ENCODE measurements at places on chromosomes 4 and X.

DNA sequence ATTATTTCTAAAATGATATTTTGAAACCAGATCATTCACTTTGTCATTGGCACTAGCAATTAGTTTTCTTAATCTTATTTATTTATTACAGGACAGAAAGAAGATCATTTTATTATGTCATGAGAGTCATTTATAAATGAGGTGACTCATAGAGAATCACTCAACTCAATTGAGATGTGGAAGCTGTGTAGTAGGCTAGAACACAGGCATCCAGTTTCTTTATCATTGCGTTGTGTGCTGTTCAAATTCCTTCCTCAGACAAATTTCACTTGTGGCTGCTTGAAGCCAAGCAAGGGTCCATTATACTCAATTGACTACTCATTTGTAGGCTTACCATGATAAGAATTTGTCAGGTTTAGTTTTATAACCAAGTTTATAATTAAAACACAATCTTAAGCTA, 87.6 kb downstream of the MRPL1 start:
- no peak for DNase-seq

GRCh38 chrX:69153060-69153730, 12.1 kb downstream of the PJA1 start:
- DNase-seq: no peak

- peak; percentile 47 for DNase-seq
Measured at GRCh38 chrX:109890910-109891502, 111.9 kb upstream of the TMEM164 start.

DNA sequence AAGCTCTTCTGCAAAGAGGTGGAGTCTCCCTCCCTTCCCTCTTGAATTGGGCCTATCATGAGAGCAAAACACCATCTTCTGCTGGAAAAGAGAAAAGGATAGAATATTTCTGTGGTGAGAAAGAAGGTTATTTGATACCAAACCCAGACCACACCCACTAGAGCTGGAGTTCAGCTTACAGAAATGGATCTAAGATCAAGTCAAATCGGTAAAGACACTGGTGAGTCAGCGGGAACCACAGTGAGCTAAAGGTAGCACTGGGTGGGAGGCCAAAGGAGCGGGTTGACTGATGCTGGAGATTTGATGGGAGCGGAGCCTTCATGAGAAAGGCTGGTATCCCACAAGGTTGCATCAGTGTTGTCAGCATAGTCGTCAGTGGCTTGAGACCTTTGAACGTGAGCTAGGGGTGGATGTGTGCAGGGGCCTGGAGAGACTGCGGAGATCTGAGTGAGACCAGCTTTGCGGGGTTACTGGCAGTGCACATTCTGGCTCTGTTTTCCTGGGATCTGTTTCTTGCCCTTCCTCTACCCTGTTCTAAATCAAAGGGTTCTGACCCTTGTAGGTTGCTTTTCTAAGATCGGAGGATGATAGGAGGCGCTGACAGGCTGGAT, 106.4 kb upstream of the SCOC start:
- no peak for DNase-seq

GRCh38 chrX:42246814-42247213, 323.5 kb upstream of the CASK start:
- no peak for DNase-seq

- no peak for DNase-seq
Measured at GRCh38 chr4:7381221-7381889, 53.4 kb downstream of the PSAPL1 start.

DNA sequence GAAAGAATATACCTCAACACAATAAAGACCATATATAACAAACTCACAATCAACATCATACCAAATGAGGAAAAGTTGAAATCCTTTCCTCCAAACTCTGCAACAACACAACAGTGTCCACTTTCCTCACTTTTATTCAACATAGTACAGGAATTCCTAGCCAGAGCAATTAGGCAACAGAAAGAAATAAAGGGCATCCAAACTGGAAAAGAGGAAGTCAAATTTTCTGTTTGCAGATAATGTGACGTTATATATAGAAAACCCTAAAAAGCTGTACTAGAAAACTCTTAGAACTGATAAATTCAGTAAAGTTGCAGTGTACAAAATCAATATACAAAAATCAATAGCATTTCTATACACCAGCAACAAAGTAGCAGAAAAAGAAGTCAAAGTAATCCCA, 107.6 kb downstream of the SOWAHB start:
- DNase-seq: no peak

DNA sequence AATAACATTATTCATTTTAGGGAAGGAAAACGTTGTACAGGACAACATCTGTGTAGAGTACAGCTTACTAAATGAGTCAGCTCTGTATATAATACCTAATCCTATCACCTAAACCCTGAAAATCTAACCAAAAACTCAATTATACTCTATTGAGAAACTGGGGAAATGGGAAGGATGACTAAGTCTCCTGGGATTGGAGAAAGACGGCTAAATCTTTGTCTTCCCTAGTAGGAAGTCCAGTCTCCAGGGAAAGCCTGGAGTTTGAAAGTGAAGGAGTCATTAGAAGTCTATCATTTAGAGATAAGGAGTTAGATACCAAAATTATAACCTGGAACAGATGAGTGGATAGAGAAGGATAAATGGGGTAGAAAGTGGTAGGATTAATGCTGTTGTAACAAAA, 286.5 kb downstream of the STK32B start:
- no peak for DNase-seq

- DNase-seq: no peak
Measured at GRCh38 chr4:145822181-145822580, 116.4 kb downstream of the ZNF827 start.

- peak; percentile 21 for DNase-seq
Measured at GRCh38 chr4:175947117-175947722, 118.4 kb upstream of the WDR17 start.

DNA sequence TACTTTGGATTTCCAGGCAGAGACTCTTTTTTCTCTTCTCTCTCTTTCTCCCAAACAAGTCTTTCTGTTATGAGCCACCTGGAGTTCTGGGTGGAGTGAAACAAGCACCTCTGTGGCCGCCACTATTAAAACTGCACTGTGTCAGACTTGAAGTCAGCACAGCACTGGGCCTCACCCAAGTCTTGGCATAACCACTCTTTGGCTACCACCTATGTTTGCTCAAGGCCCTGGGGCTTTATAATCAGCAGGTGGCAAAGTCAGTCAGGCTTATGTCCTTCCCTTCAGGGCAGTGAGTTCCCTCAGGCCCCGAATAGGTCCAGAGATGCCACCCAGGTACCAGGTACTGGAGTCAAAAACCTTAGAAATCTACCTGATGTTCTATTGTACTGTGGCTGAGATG, 52.4 kb downstream of the ITIH6 start:
- DNase-seq: no peak

- DNase-seq: no peak
Measured at GRCh38 chrX:18792828-18793227, 85.4 kb downstream of the PPEF1 start.

DNA sequence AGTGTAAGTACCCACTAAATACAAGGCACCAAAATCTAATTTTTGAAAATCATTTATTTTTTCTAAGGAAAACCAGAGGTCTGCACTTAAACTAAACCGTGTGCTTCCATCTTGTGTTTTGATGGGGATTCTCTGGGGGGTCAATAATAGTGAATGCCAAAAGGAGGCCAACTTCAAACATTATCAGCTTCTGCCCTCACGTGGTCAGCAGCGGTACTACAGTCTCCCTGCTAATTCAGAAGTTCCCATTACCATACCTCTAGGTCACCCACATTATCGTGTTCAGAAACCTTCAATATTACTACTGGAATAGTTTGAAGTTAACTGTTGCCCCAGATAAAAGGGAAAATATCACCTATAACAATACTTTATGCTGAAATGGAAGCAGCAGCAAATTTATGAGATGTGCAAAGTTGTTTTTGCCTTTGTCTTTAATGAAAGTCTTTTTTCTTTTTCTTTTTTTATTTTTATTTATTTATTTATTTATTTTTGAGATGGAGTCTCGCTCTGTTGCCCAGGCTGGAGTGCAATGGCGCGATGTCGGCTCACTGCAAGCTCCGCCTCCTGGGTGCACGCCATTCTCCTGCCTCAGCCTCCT, 17.3 kb downstream of the CTPS2 start:
- peak; percentile 12 for DNase-seq

GRCh38 chrX:134525086-134525792, 65.3 kb downstream of the HPRT1 start:
- DNase-seq: no peak

- DNase-seq: no peak
Measured at GRCh38 chr4:136106753-136107152, 1425.5 kb downstream of the PCDH18 start.

DNA sequence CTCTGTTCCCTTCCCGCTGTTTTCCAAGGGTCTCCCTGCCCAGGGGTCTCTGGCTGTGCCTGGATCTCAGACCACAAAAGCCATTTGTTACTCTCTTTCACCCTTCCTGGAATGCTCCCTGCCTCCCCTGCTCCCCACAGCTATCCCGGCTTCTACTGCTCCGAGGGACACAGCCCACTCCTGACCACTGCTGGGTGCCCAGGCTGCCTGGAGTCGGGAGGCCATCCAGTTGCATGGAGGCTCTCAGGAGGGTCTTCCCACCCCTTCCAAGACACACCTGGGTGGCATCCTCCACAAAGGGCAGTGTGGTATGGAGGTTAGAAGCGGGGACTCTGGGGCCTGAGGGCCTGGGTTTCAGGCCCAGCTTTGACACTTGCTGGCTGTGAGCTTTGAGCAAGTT, 101.1 kb downstream of the PPP2R2C start:
- no peak for DNase-seq

- no peak for DNase-seq
Measured at GRCh38 chrX:47515941-47516665, 33.1 kb upstream of the ZNF41 start.

- no peak for DNase-seq
Measured at GRCh38 chrX:40947276-40947675, 138.0 kb upstream of the USP9X start.

- peak; percentile 32 for DNase-seq
Measured at GRCh38 chr4:4995103-4995907, 24.0 kb downstream of the CYTL1 start.

- no peak for DNase-seq
Measured at GRCh38 chrX:110341189-110342035, 17.2 kb upstream of the RTL9 start.

GRCh38 chr4:20431543-20431951, 179.8 kb downstream of the SLIT2 start:
- no peak for DNase-seq

DNA sequence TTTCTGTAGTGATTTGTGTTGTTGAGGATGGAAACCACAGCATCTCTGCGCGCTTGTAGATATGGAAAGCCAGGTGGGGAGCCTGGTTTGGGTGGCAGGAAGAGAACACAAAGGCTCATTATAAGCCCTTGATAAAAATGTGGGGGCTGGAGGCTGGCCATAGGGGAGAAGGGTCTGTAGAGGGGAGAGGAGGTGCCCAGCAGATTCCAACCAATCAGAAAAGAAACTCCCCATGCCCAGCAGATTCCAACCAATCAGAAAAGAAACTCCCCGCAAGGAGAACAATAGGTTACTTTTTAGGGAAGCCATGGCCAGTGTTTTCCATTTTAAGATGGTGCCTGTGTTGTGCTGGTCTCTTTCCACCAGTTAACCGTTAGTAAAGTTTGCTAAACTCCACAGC, 9.8 kb upstream of the CENPU start:
- no peak for DNase-seq

- DNase-seq: no peak
Measured at GRCh38 chr4:28548594-28548993, 1688.0 kb downstream of the STIM2 start.

GRCh38 chr4:56870946-56871345, 36.8 kb upstream of the REST start:
- no peak for DNase-seq

GRCh38 chr4:118957722-118958445, 69.2 kb downstream of the SYNPO2 start:
- no peak for DNase-seq

- DNase-seq: no peak
Measured at GRCh38 chr4:110508827-110509710, 33.1 kb downstream of the ENPEP start.

- no peak for DNase-seq
Measured at GRCh38 chrX:11766487-11766886, 8.4 kb downstream of the MSL3 start.

- no peak for DNase-seq
Measured at GRCh38 chr4:86098691-86099090, 261.2 kb downstream of the MAPK10 start.

GRCh38 chrX:37825215-37825842, 22.0 kb downstream of the DYNLT3 start:
- DNase-seq: peak; percentile 36

GRCh38 chr4:73443224-73443623, 7.2 kb downstream of the AFP start:
- no peak for DNase-seq

DNA sequence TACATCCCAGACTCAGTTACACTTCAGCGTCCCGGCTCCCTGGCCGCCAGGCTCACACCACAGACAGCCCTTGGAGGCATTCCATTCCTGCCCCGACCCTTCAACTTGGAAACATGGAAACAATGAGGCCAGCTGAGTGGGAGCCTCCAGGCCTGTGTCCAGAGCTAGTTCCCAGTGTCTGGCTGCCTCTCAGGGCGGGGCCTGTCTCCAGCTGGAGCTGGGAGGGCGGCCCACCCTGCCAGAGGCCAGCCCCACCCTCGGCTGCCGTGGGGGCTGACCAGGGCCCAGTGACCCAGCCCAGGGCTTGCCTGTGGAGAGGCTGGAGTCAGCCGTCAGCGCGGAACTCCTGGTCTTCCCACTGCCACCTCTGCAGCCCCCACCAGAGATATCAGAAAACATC, 37.4 kb upstream of the SPON2 start:
- DNase-seq: no peak

- DNase-seq: peak; percentile 33
Measured at GRCh38 chr4:110085131-110085530, 113.3 kb downstream of the ELOVL6 start.

DNA sequence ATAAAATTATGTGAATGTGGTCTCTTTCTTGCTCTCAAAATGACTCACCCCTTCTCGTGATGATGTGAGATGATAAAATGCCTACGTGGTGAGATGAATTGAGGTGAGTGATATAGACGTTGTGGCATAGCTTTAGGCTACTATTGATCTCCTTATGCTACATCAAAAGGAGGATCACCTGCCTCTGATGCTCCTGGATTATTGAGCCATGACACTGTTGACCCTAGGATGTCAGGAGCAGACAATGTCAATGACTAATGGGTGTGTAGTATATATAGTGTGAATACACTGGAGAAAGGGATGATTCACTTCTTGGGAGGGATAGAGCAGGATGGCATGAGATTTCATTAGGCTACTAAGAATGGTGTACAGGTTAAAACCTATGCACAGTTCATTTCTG, 210.7 kb upstream of the PRPS2 start:
- DNase-seq: no peak

- peak; percentile 11 for DNase-seq
Measured at GRCh38 chrX:7889135-7889534, 38.1 kb downstream of the PNPLA4 start.
